Inflammatory macrophage treated with lipopolysaccharide for 4 hours (primary cell): ENCODE measurements at places on chromosomes 13 and 19.
A peak's percentile ranks its signal among the peaks of the same experiment; 100 is the strongest.

- DNase-seq = no peak
Measured at GRCh38 chr13:91747186-91747585, 348.8 kb downstream of the GPC5 start.

DNA sequence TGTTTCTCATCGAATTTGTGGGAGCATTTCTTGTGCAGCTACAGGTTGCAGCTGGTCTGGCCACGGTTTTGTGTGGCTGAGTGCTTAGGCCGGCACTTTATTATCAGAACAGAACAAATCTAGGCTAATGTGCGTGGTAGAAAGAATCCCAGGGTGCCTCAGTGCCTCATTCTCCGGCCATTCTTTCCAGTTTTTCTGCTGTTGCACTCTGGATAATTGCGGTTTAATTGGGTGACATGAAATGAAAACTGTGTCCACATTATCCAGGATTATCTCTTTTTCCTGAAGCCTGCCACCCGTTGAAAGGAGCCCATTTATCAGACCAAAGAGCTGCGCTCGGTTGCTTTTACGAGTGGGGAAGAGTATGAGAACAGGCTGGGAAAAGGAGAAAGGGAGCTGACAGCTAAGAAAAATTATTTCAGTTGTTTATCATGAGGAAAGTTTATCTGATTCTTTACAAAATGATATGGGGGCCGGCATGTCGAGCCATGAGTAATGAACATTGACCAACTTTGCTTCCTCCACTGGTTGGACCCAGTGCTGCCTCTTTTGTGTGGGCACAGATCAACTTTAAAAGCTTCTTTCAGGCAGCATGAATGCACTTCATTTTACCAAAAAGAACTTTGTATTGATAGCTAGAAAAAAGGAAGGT is 117.0 kb upstream of the SOX21 start:
- no peak for DNase-seq

DNA sequence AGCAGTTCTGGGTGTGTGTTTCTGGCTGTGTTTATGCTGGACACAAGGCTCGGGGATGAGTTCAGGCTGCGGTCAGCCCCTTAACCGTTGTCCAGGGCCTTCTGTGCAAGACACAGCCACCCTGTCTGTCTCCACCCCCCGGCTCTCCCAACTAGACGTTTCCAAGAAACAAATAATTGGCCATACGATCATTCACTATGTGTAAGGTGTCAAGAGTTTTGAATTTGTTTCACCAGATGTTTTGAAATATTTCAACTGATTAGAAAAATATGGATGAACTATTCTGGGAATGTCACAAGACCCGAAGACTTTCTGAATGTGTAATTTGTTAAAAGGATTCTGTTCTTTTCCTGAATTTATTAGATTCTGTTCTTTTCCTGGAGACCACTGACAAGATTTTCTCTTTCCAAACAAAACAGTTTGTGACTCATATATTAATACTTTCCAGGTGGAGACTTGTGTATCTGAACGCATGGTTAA is 318.2 kb downstream of the MYO16 start:
- no peak for DNase-seq

DNA sequence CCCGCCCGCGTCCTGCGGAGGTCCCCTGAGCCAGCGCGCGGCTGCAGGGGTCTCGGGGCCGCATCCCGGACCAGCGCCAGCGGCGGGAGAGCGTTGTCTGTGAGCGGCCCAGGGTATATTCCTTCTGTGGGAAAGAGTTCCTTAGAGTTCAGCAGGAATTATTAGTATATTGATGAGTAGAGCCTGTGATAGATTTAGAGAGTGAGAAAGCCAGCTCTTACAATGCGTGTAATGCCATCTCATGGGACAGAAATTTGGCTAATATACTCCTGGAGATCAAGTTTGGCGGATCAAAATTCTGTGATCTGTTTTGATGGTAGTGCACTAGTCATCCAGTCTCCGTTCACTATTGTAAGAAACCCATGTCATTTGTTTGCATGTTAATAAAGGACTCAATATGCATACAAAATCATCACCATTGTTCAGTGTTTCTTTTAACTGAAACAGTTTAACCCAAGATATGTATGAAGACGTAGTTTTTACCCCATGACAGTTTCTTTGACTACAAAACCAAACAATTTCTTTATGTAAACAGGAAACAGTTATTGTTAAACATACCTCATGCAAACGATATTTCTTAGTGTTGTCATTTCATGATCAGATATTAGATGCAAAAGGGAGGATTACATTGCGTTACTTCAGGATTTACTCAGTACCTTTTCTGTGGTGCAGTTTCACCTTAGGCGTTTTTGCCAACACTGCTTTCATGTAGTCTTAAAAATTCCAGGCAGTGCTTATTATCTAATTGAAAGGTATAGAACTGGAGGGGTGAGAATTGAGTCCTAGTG is 9.9 kb downstream of the TNFRSF19 start:
- no peak for DNase-seq

- DNase-seq = peak; percentile 70
Measured at GRCh38 chr19:41808663-41809566, 12.5 kb downstream of the CEACAM3 start.

DNA sequence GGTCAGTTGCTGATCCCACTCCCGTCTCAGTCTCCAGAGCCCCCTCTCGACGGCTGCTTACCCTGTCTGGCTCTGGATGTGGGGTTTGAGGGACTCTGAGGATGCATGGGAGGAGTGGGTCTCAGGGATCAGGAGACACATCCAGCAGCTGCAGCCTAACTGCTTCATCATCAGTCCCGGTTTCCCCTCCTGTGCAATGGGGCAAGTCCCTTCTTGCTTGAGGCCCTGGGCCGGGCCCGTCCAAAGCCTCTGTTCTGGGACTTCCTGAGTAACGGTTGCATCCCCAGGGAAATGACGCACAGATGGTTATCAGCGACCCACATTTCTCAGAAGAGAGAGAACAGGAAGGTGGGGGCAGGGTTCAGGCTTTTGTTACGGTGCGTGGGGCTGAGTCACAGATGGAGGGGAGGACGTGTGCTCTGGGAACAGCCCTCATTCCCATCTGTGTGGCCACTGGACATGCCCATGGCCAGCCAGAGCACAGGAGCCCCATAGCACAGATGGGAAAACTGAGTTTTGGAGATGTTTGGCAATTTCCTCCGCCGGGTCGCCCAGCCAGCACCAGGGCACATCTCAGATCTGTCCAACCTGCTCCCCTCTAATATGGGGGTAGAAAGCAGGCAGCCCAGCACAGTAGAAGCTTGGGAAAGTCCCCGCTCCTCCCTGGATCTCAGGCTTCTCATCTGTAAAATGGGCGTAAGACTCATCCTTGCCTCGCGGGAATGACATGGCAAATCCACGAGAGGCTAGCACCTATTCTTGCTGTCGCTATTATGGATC is 19.3 kb downstream of the GNA15 start:
- DNase-seq = peak; percentile 99

GRCh38 chr19:34767951-34768350 is 5.1 kb downstream of the ZNF599 start:
- no peak for DNase-seq

DNA sequence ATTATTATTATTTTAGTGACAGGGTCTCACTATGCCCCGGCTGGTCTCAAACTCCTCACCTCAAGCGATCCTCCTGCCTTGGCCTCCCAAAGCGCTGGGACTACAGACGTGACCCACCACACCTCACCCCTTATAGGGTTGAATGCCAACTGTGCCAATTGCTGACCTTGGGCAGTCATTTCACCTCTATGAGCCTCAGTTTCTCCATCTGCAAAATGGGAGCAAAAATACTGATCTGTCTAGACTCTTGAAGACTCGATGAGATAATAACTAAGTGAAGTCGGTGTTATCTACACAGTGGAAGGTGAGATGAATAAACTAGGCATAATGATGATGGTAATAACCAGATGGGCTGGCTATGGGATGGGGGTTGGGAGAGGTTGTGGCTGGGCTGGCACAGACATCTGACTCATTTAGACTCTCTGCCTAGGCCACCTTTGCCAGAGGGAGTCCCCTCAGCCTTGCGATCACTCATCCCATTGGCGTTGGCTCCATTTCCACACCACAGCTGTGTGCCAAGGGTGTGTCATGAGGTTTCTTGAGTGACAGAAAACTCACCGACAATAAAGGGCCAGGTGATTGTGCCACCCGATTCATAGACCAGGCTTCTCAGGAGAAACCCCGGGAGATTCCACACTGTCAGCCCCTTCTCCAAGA is at the start of gene CASP14:
CASP14 (plus strand) TSS at position 596 of the 657 bp plus-strand sequence. CDS start 2,772 bp downstream, outside the sequence.
- no peak for DNase-seq

- no peak for DNase-seq
Measured at GRCh38 chr19:6682607-6683128, 12.7 kb upstream of the TNFSF14 start.

DNA sequence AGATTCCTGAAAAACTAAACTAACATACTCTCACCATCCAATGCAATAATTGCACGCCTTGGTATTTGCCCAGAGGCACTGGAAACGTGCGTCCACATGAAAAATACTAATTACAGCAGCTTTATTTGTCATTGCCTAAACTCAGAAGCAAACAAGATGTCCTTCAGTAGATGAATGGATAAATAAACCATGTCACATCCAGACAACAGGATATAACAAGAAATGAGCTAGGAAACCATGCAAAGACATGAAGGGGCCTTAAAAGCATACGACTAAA is 25.0 kb downstream of the ELL start:
- DNase-seq = no peak

GRCh38 chr13:113360446-113360845 is 3.5 kb downstream of the GRTP1 start:
- no peak for DNase-seq

- no peak for DNase-seq
Measured at GRCh38 chr13:76314495-76314894, 571.7 kb downstream of the KCTD12 start.

DNA sequence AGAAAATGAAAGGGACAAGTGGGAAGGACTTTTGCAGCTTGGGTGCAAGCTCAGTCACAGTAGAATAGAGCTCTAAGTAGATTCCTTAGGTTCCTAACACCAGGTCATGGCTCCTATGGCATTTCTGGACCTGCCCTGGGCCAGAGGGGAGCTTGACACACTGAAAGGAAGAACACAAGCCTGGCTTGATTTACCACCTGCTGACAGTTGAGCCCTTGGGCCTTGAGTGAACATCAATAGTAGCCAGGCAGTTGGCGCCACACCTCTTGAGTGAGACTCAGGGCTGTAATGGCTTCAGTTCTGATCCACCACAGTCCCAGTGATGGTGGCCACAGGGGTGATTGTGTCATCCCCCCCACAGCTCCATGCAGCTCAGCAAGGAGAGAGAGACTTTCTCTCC is 221.9 kb upstream of the PCDH17 start:
- no peak for DNase-seq

DNA sequence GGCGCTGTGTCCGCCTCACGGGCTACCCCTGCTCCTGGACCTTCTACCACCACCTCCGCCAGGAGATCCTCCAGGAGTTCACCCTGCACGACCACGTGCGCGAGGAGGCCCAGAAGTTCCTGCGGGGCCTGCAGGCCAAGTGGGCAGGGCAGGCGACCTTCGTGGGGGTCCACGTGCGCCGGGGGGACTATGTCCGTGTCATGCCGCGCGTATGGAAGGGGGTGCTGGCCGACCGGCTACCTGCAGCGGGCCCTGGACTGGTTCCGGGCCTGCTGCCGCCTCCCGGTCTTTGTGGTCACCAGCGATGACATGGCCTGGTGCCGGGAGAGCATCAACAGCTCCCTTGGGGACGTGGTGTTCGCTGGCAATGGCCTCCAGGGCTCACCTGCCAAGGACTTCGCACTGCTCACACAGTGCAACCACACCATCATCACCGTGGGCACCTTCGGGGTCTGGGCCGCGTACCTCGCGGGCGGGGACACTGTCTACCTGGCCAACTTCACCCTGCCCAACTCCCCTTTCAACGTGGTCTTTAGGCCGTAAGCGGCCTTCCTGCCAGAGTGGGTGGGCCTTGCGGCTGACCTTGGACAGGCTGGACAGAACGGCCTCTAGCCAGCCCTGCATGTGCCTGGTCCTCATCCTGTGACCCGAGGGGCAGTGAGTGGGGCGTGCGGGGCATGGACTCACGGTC is 7.8 kb upstream of the NTN5 start:
- DNase-seq = no peak

- peak; percentile 68 for DNase-seq
Measured at GRCh38 chr19:41626877-41627276, at the start of gene CEACAM4. Gene CEACAM4 (minus strand): TSS chr19:41627074. CDS start chr19:41626963, 111 bp downstream.

GRCh38 chr13:50130123-50130946 is 115.1 kb downstream of the KCNRG start:
- peak; percentile 78 for DNase-seq

DNA sequence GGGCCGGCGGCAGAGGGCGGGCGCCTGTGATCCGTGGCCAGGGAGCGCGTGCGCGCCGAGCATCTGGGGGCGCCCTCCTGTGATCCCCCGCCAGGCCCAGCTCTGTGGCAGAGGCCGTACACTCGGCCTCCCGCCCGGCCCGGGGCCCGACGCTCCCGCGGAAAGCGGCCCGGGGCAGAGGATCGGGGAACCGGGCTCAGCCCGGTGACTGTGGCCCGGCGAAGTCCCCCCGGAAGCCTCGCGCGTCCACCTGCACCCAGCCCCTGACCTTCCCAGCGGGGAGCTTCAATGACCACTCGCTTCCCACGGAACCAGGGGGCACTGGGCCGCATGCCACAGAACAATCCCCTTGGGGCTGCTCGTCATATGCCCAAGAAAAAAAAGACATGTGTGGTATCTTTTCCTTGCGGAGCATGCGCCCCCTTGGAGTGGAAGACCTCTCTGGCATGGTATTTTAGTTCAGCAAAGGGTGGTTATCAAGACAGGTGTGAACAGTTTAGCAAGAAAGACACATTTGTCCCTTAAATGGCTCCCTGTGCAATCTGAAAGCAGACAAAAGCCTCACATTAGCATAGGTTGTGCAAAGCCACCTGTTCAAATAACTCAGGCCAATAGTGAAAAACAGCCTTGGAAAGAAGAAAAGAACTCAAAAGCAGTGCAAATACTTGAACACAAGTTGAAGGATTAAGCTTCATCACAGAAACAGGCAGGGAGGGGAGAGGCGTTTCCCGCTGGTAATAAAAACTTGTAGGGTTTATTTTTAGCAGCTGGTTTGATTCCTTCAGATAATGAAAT is 290.9 kb upstream of the SOX21 start:
- DNase-seq = no peak

- no peak for DNase-seq
Measured at GRCh38 chr13:110430391-110431336, 123.6 kb downstream of the COL4A2 start.

GRCh38 chr19:48745208-48745995 is 1.3 kb downstream of the IZUMO1 start:
- DNase-seq = peak; percentile 82

- no peak for DNase-seq
Measured at GRCh38 chr13:97313551-97314260, 91.6 kb downstream of the MBNL2 start.

- no peak for DNase-seq
Measured at GRCh38 chr13:74301258-74301935, 167.2 kb upstream of the KLF12 start.

DNA sequence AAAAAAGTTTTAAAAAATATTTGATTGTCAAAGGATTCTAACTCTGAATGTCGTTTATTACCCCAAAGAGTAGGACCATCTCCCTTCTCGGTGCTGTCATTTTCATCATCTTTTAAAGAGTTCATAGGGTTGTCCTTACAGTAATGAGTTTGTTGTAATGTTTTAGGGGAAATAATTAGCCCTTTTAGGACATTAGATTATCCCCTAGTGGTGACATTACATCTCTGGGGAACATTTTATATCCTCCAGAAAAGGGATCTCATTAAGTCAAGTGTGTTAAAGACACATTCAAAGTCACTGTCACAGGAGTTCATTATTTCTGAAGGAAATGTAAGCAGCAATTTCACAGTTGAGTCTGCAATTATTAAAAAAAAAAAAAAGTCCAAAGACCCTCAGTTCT is 99.3 kb upstream of the GJB6 start:
- no peak for DNase-seq

- peak; percentile 85 for DNase-seq
Measured at GRCh38 chr19:33819880-33820781, 23.5 kb downstream of the KCTD15 start.

GRCh38 chr19:55520691-55521292 is 16.1 kb downstream of the SBK2 start:
- DNase-seq = no peak
